ENCODE measurements at places on chromosomes 2 and 18. TPM values are rescaled to one million over a fixed set of nuclear protein-coding genes. Genes with fewer than 3 reads are reported as not detected.
A peak's percentile ranks its signal among the peaks of the same experiment; 100 is the strongest.

- no peak for DNase-seq
Observed at GRCh38 chr2:98937906-98938305, 1.9 kb upstream of the CRACDL start.

QPCT gene
- polyA plus RNA-seq = 18.9 TPM

DNA sequence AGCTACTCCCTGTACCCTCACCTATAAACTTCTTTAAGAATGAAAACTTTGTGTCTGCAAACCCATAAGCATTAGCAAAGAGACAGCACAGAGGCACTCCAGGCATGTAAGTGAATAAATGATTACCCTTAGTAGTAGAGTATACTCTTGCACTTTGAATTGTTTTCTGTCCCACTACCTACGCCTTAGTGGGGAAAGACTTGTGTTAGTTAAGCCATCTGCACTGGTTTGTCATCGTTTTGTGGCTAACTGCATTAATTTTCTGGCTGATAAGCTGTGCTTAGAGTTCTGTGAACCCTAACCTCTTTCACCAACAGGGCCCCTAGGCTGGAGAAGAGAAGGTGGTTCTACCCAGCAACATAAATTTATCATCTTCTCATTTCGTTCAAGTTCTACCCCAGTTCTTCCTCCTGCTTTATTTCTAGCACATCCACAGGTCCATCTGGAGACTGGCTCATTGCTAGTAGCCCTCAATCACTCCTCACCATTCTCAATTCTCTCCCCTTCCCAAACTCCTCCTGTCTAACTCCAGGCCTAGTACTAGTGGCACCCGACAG, 710 bp downstream of the LMAN2L start:
- no peak for DNase-seq

GRCh38 chr2:54983345-54984220, 66.7 kb downstream of the RTN4 start:
- no peak for DNase-seq

GRCh38 chr2:219995991-219996765, 368.7 kb downstream of the SLC4A3 start:
- DNase-seq = no peak

- peak; percentile 56 for DNase-seq
Observed at GRCh38 chr2:206642075-206643025, at the start of gene FAM237A. Gene FAM237A, plus strand, starts transcription at chr2:206642487. Its CDS starts 1,750 bp downstream, at chr2:206644237.
